ENCODE measurements at places on chromosomes 2 and 18.

DNA sequence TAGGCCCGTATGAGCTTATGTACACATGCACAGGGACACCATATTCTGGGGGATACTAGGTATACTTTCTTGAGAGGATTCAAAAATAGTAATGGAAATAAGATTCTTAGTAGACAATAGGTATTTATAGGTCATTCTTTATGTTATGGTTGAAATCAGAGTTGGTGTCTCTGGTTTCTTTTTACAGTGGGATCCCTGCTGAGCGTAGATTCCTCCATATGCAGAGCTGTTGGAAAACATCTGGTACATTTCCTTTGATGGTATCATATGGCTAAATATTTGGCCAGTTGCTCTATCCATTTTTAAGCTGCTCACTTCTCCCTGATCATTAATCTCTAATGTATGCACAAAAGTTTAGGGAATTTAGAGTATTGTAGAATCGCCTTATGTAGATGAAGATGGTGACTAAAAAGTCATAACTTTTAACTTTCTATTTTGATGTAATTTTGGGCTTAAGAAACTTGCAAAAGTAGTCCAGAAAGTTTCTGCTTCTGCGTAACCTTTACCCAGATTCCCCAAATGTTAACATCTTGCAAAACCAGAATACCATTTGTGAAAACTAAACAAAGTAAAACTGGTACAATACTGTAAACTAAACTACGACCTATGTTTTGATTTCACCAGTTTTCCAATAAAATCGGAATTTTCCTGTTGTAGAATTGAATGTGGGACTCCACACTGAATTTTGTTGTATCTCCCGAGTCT, 5.4 kb downstream of the ARHGAP28 start:
- no peak for DNase-seq

DNA sequence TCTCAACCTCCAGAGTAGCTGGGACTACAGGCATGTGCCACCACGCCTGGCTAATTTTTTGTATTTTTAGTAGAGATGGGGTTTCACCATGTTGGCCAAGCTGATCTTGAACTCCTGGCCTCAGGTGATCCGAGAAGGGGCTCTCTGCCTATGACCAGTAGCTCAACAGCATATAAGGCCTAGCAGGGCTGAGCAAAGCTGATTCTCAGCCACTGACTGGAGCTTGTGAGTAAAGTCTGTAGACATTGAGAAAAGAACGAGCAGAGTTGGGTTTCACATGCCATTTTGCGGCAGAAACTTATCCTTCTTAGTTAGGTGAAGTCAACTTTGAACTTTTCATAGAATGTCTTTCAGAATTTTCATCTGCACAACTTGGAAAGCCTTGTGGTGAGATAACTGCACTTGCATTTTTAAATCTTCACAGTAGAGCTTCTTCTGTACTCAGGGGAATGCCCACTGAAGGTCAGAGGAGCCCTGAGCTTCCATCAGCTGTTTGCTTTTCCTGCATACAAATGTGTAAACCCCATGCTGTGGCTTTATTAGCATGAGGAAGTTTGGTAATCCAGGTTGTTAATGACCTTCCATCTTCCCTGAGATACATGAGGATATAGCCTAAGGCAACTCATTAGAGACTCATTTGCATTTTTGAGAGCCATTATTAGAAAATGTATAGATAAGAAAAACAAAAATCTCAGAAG, 602.4 kb downstream of the METTL4 start:
- no peak for DNase-seq

DNA sequence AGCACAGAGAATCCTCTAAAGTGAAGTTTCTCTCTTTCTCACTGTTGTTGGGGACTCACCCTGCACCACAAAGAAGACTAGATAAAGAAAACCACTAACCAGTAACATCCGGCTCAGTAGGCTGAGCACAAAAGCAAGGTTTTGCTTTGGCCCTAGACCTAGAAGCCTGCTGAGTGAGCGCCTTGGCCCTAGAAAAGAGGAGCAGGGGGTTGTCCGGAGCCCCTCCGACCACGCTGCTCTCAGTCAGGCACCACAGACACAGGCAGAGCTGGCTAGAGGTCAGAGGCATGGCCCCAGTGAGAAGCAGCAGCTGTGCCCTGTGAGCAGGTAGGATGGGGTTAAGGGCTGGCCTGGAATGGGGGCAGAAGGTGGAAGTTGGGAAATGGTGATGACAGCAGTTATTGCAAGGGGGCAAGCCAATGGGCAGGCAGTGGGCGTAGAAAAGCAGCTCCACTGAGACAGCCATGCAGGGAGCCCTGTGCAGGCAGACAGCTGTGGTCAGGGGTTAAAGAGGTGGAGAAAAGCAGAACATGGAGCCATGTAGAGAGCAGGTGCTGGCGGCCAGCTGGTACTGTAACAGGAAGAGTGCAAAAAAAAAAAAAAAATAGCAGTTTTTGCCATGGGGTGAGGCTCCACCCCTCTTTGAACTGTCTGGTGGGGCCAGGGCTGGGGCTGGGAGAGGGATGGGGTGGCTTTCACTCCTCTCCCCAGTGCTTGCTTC, 36.9 kb upstream of the SLC14A1 start:
- DNase-seq: no peak

- DNase-seq: no peak
These were observed 21.6 kb downstream of the GPD2 start for GRCh38 chr2:156457523-156458517.

- DNase-seq: no peak
These were observed 212.8 kb downstream of the CDCA7 start for GRCh38 chr2:173567493-173567892.

- no peak for DNase-seq
These were observed 40.0 kb downstream of the DNMT3A start for GRCh38 chr2:25301453-25302352.

DNA sequence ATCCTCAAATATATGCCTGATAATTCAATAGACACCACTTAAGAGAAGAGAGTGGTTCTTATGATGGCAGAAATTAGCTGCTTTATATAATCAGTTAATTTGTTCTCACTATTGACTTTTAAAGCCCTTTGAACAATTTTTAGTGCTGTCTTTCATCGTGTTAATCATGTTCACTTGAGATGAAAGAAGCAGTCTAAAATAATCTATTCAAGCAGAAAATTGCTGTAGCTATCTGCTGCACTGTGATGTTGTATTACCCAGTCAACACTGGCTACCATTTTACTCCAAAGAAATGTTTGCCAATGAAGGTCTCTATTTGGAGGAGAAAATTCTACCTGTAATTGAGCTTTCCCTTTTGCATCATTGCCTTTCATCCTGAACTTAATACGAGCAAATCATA, 459.8 kb upstream of the FSIP2 start:
- DNase-seq: no peak

DNA sequence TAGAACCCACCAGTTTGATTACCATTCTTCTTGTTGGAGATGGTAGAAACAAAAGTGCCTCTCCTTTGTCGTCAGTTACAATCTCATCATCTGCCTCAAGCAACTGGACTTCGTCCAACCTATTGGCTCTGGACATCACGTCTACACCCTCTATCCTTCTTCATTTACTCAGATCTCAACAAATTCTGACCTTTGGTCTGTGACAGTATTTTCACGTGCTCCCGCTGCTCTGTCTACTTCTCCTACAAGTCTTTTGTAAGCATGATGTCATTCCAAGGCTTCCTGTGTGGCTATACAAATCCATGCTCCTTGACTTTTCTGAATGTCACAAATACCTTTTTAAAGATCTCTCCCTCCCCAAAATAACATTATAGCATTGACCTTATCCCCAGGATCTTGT, 43.0 kb upstream of the PID1 start:
- DNase-seq: no peak

Data from right kidney (tissue), 9 donors.